Umbilical cord (tissue), 2 donors: ENCODE measurements at places on chromosomes 5 and 9.

DNA sequence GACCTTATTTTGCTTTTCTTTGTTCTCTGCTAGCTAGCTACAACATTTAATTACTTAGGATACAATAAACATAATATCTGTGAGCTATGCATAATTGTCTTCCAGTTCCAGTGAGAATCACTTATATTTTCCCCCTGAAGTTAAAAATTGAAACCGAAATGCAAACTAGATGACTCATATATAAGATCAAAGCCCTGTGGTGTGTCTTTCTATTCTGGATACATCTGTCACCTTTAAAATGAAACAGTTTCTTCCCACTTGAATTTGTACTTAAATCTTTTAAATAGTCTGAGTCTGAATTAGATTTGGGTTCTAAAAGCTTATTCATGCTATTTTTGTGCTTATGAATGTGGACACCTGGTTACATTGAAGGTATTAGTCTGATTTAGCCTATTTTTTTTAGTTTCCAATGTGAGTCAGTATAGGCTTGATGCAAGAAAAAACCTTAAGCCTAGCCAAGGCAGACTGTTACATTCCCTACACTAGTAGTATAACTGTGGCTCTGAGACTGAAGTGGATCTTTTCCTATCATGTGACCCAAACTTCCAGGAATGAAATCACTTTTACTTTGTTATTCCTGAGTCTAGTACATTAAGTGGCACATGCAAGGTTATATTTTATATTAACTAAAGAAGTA is 703.5 kb upstream of the RGMB start:
- no peak for DNase-seq

GRCh38 chr5:124745928-124746915 is at the start of gene ZNF608:
ZNF608 (minus strand) TSS chr5:124746639; CDS start chr5:124744989, 1,650 bp downstream.
- peak; percentile 85 for DNase-seq

- no peak for DNase-seq
Observed at GRCh38 chr9:90446200-90446948, 196.2 kb downstream of the DIRAS2 start.

DNA sequence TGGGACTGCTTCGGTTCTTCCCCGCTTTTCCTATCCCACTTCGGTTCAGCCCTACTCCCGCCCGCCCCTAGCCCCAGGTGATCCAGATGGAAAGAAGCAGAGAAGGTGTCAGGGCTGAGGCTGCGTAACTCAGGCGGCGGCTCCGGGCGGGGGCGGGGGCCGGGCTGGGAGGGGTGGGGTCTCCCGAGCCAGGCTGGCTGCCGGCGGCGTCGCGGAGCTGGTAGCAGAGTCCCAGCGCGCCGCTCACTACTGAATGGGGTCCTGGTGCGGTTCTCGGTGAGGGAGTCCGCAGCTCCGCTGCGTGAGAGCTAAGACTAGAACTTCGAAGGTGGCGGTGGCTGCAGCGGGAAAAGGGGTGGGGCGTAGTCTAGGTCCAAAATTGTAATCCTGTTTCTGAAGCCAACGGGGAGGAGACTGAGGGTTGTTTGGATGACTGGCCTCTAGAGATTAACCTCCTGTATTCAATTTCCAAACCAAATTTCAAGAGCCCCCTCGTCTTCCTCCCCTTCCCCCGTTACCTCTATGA is 1.4 kb downstream of the PRR16 start:
- peak; percentile 65 for DNase-seq

DNA sequence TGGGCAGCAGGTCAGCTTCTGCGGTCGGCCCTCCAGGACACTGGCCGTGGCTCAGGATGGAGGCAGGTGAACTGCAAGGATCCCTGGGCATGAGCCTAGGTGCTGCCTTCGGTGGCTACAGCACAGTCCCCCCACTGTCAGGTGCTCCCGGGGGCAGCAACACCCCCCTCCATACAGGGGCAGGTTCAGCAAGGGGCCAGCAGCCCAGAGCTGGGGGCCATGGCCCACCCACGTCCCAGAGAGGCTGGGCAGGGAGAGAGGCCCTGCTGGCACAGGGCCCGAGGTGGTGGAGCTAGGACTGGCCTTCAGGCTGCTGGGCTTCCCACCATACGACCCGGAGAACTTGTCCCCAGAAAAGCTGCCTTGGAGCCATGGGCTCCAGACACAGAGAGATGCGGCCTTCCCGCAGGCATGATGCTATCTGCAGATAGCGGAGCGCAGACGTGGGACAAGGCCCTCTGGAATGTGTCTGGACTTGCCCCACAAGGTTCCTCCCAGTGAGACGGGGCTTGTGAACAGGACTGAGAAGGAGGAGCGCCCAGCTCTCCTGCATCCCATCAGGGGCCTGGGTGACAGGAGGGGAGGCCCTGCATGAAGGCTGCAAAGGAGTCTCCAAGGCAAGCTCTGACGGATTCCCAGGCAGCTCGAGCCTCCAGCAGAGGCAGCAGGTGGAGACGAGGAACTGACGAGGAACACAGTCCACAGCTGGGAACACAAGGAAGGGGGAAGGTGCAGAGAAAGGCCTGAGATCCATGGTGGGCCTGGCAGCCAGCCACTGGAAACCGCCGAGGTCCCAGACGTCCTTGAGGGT is 111.1 kb downstream of the VAV2 start:
- DNase-seq = peak; percentile 83

DNA sequence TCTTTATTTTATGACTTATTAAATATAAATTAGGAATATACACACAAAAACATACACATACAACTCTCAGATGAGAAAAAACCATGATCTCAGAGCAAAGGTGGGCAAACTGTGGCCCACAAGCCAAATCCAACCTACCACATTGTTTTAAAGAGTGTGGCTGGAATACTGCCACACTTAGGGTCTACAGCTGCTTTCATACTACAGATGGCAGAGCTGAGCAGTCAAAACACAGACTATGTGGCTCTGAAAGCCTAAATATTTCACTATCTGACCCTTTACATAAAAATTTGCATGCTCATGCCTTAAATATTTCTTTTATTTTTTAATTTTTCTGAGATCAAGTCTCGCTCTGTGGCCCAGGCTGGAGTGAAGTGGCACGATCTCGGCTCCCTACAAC is 28.3 kb downstream of the LEAP2 start:
- no peak for DNase-seq

DNA sequence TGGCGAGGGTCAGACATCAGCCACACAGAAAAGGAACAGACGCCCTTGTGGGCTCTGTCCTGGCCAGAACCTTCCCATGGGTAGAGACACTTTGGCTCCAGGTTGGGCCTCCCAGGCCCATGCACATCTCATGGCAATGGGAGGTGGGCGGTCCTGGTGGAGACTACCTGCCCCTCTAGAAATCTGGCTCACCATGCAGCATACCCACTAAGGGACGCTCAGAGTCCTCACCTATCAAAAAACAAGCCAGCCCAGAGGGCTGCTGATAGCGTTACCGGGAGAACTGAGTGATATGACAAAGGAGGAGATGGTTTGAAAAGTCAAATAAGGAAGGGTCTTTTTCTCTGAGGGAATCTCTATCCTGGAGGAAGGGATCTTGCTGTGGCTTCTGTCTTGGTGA is 62.1 kb downstream of the C5orf15 start:
- DNase-seq = no peak

DNA sequence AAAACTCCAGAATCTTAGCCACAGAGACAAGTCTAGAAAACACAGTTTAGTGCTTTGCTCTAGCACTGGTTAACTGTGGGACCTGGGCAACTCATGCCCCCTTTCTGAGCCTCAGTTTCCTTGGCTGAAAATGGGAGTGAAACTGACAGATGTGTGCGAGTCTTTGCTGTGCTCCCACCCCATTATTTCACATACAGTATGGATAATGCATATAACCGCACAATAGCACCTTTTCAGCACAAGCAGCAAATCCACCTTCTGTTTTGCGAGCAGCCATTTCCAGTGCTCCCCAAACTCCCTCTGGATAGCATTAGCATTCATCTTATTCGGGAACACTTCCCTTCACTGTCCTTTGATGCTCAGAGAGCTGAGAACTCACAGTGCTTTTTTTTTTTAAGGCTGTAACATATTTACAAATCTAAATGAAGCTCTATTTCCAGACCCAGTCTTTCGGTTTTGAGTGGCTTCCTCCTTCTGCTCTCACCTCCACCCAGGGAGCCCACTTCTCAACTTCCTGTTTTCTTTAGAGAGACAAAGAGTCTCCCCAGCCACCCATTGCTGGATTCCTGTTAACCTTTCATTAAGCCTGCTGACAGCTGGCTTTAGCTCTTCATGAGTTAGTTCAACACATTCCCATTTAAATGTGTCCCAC is 49.2 kb downstream of the TIMD4 start:
- no peak for DNase-seq

- DNase-seq = no peak
Observed at GRCh38 chr5:32153723-32154122, 20.4 kb downstream of the GOLPH3 start.

GRCh38 chr5:149144637-149145036 is 3.3 kb downstream of the ABLIM3 start:
- DNase-seq = no peak

DNA sequence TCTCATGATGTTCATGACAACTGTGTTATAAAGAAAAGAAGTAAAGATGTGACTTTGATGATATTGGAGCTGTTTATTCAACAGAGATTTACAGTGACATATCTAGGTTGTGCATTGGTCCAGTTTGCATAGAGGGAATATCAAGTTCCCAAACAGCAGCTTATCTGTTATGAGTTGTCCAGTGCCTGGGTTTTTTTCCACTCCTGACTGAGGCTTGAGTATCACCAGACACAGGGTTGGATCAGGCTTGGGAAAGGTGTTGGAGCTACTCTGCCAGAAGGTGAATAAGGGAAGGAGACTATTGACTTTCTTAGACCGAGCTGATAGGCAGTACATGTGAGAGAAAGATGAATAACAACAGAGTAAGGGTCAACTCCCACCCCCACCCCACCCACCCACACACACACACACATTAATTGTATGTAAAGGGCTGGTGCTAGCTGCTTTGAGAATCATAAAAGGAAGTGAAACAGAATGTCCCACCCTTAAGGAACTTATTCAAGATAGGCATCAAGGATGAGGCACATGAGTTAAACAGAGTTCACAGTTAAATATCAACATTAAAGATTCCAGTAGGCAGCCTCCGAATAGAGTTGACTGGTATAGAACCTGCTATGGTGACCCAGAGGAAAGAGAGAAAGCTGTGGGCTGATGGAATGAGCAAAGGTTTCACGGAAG is 33.0 kb upstream of the RASGRF2 start:
- no peak for DNase-seq

GRCh38 chr9:100720922-100721321 is 143.0 kb downstream of the CAVIN4 start:
- DNase-seq = peak; percentile 34

- no peak for DNase-seq
Observed at GRCh38 chr5:159838551-159839222, 77.6 kb upstream of the ADRA1B start.

DNA sequence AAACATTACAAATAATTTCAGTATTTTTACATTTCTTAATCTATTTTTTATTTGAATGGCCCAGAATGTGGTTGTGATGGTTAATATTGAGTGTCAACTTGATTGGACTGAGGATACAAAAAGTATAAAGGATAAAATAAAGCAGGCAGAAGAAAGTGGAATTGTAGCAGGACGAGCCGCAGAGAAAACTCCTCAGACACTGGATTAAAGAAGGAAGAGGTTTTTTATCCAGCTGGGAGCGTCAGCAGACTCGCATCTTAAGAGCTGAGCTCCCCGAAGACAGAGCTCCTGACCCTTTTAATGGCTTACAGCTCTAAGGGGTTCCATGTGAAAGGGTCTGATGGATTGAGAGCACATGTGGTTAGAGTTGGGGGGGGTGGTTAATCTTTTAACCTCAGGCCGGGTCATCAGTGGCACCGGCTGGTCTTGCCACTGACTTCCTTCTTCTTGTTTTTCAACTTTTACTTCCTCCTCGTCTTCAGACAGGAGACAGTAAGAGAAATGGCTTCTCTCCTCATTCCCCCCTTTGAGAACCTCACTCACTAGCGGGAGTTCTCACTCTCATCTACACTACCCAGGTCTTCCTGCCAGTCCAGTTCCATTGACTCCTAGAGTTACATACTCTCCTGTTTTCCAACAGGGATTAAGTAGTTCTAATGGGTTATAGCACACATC is 80.0 kb downstream of the TMEM161B start:
- no peak for DNase-seq

- DNase-seq = no peak
Observed at GRCh38 chr9:95265960-95266359, 51.5 kb downstream of the FANCC start.

DNA sequence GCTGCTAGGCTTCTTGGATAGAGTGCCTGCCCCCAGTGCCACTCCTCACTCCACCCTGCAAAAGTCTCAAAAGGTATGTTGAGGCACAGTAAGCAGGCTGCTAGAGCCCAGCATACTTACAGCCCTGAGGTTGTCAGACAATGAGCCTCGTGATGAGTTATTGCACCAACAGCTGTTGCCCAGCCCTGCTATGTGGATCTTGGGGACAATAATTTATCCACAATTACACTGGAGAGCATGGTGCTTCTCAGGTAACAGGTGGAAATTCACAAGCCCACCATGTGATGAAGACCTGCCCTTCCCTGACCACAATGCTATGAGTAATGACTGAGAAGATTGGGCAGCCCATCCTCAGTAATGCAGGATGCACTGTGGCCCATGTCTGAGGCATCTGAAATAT is 36.5 kb downstream of the KCNIP1 start:
- DNase-seq = no peak

GRCh38 chr5:8827696-8828095 is 718.2 kb downstream of the SEMA5A start:
- peak; percentile 64 for DNase-seq

DNA sequence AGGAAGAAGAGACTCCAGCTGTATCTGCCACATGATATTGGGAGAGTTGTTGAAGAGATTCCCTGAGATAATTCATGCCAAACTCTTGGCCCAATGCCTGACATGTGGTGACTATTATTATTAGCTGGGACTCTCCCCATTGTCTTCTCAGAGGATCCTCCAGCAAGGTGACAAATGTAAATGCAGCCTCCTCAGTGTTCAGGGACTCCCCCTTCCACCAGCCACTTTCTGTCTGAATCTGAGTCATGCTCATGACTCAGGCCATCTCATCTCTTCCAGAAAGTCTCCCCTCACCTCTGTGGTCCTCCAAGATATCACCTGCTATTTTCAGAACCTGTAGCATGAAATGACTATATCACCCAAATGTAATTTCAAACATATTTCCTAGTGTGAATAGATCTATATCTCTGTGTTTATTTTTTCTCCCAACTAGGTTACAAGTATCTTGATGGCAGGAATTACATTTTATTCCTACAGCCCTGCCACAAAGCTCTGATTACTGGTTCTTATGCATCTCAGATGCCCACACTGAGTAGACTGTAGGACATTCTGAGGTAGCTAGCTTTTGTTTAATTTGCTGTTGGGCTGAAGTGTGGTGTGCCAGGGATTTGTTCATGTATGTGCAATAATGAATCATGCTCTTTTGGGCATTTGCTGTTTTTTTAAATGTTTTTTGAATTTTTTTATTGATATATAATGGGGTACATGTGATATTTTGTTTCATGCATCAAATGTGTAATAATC is 126.6 kb upstream of the IL12B start:
- no peak for DNase-seq

DNA sequence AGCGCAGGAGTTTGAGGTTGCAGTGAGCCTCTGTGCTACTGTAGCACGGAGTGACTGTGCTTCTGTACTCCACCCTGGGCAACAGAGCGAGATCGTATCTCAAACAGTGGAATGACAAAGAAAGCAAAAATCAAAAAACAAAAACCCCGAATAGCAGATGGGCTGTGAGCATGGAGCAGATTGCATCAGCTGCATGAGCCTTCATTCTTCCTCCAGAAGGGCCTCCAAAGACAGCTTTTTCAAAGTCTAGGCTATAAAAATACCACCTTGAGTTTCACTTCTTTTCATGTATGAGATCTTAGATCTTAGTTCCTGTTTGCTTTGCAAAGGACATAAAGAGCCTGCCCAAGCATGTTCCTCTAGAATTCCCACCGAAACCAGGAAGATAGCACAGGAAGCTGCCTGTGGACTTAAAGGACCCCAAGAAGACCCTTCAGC is 15.0 kb upstream of the HSPB3 start:
- peak; percentile 46 for DNase-seq
